ENCODE measurements at places on chromosomes 2 and 18.

DNA sequence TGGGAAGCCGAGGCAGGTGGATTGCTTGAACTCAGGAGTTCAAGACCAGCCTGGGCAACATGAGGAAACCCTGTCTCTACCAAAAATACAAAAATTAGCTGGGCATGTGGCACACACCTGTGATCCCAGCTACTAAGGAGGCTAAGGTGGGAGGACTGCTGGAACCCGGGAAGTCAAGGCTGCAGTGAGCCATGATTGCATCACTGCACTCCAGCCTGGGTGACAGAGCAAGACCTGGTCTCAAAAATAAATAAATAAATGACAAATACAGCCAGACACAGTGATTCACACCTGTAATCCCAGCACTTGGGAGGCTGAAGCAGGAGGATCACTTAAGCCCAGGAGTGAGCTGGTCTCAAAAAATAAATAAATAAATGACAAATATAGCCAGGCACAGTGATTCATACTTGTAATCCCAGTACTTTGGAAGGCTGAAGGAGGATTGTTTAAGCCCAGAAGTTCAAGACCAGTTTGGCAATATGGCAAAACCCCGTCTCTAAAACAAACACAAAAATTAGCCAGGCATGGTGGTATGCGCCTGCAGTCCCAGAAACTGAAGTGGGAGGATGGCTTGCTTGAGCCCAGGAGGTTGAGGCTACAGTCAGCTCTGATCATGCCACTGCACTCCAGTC, 6.2 kb downstream of the KANSL3 start:
- no peak for DNase-seq

DNA sequence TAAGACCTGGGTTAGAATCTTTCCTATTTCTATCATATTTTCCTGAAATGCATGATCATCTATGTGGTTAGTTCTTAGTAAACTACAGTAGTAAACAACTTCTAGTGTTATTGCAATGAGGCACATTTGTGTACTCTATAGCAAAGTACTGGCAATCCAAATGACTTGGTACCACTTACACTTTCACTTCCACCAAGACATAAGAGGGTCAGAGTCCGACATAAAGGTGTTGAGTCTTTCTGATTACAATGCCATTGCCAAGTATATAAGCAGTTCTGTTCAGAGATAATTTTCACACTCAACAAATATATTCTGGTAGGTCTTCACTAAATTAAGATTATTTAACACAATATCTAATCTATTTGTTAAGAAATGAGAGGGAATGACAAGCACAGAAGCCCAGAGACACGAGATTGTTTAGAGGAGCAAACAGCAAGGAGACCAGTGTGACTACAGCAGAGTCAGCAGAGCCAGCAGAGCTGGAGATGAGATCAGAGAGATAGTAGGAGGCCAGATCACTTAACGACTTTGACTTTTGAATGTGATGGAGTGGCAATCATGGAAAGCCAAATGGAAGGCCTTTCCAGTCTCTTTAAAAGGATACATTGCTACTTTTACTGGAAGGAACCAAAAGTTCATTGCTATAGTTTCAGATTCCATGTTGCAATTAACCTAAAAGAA, 27.5 kb downstream of the SOS1 start:
- DNase-seq, result no peak

GRCh38 chr2:221962186-221962585, 336.6 kb downstream of the PAX3 start:
- DNase-seq, result no peak

- DNase-seq, result no peak
Observed at GRCh38 chr2:108564510-108564909, 30.2 kb downstream of the LIMS1 start.

- DNase-seq, result no peak
Observed at GRCh38 chr18:79344208-79344581, 51.5 kb upstream of the NFATC1 start.

GRCh38 chr2:201440182-201440581, 11.1 kb downstream of the TRAK2 start:
- peak; percentile 84 for DNase-seq

- no peak for DNase-seq
Observed at GRCh38 chr2:200750323-200750910, 61.3 kb upstream of the BZW1 start.

DNA sequence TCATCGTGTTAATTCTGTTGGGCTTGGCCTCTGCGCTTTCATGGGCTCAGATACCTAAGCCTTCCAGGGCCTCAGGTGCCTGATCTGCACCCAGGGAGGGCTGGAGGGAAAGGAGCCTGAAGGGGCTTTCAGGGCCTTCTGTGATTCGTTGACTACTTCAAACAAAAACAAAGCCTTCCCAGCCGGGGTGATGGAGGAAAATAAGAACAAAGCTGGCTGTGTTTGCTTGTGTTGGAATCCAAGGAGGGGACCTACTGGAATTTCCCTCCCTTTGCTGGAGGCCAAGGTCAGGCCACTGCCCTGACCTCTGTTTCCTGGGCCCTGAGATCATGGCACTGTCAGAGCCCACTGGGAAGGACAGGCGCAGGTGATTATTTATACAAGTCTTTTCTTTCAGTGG, 135.3 kb downstream of the KLHL29 start:
- DNase-seq, result no peak

- no peak for DNase-seq
Observed at GRCh38 chr2:206080927-206081326, 5.0 kb downstream of the INO80D start.

DNA sequence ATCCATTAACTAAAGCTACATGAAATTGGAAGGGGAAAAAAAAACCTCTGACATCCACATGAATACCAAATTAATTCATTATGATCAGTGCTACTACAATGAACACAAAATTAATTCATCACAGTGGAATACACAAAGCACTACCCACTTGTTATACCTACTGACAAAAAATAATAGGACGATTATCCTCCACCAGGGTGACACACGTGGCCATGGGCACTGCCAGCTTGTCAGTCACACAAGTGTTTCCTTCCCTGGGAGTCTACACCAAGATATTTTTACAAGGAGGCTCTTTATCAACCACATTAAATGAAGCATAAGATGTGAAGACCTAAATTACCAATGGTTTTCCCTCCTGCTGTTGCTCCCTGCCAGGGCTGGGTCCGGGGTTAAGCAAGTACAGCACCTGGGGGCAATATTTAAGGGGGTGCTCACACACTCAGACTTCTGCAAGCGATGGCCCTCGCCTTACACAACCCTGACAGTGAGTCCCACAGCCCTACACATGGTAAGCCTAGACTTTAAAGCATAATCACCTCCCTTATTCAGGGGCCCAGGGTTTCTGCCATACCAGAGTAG, 90.1 kb downstream of the TCF4 start:
- DNase-seq, result no peak

DNA sequence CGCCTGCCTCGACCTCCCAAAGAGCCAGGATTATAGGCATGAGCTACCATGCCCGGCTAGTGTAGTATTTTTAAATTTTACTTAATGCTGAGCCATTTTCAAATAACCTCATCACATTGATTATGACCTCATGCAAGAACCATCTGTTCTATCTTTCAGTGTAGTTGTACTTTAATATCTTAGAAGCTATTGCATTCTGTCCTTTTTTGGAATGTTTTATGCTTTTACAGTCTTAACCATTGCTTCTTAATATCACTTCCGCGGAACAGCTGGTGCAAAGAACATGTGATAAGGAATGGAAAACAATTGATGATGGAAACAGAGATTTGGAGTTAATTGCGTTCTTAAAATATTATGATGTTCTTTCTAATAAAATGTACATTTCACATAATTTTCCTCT, 2.7 kb downstream of the GEN1 start:
- no peak for DNase-seq

- no peak for DNase-seq
Observed at GRCh38 chr2:80496346-80496745, 191.8 kb upstream of the LRRTM1 start.

- no peak for DNase-seq
Observed at GRCh38 chr2:229050133-229050532, 221.0 kb downstream of the PID1 start.

DNA sequence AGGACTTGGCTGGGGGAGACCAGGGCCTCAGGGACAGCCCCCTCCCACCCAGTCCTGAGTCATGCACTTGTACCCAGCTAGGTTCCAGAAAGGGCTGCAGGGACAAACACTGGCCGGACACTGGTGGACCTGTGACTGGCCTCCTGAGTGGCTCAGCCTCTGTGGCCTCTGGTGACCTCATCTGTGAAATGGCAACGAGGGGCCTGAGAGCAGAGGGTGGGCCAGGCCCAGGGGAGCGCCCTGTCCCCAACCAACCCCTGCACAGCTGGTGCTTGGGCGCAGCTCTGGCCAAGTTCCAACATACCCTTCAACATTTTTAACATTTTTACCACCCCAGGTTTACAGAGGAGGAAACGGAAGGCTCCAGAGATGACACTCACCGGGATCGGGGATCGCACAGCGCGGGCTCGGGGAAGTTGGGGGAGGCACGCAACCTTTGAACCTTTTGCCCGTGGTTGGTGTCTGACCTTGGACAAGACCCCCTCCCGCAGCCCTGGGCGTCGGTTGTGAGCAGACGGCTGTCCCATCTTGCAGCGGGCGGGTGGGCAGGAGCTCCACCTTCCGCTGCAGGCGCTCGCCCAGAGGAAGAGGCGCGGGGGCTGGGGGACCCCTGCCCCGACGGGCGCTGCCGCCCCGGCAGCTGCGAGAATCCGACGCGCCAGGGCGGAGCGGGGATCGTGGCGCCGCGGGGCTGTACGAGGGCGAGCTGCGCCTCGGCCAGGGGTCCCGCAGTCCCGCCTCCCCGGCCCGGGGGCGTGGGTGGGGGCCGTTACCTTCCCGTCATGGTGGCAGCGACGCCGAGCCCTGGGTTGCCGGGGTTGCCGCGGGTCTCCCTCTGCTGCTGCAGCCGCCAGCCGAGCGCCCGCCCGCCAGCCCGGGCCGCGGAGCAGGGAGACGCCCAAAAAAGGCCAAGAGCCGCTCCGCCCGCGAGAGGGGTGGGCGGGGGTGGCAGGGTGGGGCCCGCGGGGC, 805 bp downstream of the LIMS2 start:
- no peak for DNase-seq

GRCh38 chr2:178277741-178278197, 83.5 kb downstream of the OSBPL6 start:
- no peak for DNase-seq

DNA sequence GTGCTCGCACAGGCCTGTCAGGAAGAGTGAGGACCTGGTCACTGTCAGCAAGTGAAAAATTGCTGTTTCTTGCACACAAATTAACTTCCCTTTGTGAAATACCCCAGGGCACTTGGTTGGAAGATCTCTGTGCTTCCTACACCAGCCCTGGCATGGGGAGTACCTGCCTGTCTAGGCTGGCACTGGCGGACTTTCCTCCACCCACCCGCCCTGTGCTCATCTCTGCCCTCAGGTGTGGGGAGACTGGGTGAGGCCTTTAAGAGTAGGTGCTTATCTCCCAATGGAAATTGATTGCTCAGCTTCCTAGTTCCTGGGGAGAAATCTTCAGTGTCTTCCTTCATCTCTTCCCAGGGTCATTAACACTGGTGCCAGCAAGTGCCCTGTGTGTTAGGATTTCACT, 42.1 kb downstream of the IMPA2 start:
- DNase-seq, result no peak

- DNase-seq, result no peak
Observed at GRCh38 chr2:224449212-224450147, 47.6 kb upstream of the FAM124B start.

- DNase-seq, result no peak
Observed at GRCh38 chr2:127007652-127008051, 99.3 kb downstream of the BIN1 start.

DNA sequence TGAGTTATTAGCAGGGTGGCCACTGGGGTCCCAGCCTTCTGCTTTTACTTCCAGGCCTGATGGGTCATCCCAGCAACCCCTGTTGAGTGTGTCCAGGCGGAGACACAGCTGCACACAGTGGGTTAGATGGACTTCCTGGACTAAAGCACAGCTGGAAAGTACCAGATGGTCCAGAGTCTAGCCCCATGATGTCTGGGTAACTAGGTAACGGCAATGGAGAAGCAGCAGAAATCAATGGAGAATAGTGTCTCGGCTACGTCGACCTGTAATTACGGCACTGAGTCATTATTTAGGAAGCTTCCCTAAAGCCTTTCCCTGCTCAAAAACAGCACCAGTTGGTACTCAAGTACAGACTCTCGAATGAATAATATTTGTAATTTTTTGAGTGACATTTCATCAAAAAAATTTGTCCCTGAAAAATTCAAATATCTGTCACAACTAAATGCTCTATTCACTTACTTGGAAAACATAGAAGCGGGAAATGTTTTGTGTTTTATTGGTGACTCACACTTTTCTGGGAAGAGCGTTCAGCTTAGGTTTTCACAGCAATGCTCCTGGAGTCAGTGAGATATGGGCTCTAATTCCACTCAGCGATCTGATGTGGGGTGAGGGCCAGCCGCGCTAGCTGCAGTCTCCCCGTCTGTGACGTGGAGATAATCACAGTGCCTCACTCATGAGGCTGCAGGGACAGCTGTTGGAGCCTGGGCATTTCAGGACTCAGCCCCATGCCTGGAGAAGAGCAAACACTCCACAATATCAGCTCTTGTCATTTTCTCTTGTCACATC, 16.2 kb upstream of the ARL4C start:
- DNase-seq, result no peak

DNA sequence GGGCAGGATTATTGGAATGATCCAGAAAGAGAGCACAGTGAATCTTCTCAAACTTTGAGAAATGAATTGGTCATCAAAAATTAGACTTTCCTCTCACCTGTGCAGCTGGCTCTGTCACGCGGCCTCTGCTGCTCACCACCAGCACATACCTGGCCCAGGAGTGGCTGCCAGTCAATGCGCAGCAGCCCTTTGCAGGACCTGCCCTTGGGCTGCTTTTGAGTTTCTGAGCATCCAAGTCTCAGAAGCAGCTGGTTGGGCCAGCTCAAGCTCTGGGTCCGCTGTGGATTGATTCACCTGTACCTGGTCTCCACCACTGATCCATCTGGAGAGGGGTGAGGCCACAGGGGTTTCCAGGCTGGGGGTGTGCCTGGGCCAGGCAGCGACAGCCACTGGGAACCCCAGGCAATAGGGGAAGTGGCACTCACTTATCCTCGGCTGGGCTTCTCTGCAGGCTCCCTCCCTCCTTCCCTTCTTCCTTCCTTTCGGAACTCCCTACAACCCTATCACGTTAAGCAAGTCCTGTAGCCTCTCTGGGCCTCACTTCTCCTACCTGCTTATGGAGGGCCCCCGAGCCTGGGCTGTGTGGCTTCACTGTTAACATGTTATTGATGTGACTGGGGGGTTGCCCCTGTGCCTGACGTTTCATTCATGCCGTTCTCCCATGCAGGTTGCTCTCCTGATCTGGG, 48.1 kb downstream of the SH3BP4 start:
- no peak for DNase-seq

DNA sequence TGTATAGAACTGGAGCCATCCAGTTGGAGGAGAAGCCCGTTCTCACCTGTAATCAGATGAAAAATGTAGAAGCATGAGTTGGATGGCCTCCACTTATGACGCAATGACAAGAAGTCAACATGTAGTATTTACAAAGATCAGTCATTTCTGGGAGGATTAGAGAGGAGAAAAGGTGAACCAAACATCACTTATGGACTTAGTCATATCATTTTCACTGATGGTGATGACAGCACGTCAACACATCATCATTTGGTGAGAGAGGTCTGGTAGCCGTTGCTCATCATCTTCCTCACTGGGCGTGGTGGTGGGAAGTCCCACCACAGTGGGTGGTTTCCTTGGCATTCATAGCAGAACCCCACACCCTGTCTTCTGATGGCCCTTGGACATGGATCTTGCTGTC, 264.2 kb upstream of the EPAS1 start:
- DNase-seq, result no peak

Data from NCI-H1105 treated with DMSO at 0.1 percent for 48 hours (cell line).